ENCODE measurements at places on chromosomes 12 and 14. TPM values are rescaled to one million over a fixed set of nuclear protein-coding genes. Genes with fewer than 3 reads are reported as not detected.

The RNASE9 gene
- not detected for total RNA-seq

The CDKN3 gene
- total RNA-seq, result 2.8 TPM

The KRT75 gene
- total RNA-seq, result not detected

The SLCO1B1 gene
- not detected for total RNA-seq

The CLEC2A gene
- not detected for total RNA-seq

The SCNN1A gene
- 594 TPM for total RNA-seq

- DNase-seq, result no peak
Measured at GRCh38 chr12:562634-563033, 100.6 kb downstream of the NINJ2 start.

GRCh38 chr12:60168441-60168840 lies 572.6 kb downstream of the SLC16A7 start:
- no peak for DNase-seq

Data from upper lobe of left lung (tissue), 6 donors.